ENCODE measurements at places on chromosomes 2 and 18.

DNA sequence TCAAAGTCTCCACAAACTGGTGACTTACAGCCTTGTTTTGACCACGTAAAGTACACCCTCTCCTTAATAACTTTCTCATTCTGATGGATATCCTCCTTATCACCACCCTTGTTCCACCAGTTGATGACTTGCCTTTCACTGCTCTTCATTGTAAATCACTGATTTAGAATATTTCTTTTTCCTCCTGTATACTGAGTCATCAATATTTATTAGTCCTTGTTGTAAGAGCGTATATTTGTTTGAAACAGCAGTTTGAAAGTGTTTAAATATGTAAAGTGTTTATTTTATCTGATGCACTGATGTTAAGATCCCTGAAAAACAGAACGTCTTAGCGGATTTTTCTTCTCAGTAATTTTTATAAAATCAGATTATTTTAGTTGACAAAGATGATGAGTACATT lies 34.2 kb upstream of the DYSF start:
- DNase-seq = no peak

GRCh38 chr2:207165121-207166038 lies at the start of gene KLF7:
Gene KLF7, minus strand, starts transcription at chr2:207165948. Its CDS starts 380 bp downstream, at chr2:207165568.
- DNase-seq = peak; percentile 16

DNA sequence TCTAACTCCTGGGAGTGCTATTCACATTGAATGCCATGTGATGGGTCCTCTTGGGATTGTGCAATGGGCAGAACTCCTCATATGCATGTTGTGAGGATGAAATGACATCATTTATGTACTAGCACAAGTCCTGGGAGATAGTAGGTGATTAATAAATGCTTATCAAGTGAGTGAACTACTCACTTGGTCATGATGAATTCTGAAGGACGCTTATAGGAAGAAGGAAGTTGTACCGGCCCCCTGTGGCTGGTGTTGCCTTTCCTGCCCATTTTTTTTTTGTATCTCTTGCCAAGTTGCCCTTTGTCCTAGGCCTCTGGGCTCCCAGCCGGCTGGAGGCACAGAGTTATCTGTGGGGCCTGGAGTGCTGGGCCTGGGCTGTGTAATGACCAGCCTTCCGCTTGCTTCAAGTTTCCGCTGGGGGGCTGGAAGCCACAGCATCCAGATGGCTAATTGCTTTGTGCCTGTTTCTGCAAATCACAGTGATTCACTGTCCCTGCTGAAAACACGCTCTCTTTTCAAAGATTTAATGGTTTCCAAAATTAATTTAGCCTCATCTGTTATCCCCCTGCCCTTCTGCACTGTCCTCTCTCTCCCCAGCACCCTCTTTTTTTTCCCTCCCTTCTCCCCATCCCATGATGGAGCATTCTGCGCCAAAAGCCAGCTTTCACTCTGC lies 33.7 kb upstream of the MRPL33 start:
- DNase-seq = peak; percentile 86

DNA sequence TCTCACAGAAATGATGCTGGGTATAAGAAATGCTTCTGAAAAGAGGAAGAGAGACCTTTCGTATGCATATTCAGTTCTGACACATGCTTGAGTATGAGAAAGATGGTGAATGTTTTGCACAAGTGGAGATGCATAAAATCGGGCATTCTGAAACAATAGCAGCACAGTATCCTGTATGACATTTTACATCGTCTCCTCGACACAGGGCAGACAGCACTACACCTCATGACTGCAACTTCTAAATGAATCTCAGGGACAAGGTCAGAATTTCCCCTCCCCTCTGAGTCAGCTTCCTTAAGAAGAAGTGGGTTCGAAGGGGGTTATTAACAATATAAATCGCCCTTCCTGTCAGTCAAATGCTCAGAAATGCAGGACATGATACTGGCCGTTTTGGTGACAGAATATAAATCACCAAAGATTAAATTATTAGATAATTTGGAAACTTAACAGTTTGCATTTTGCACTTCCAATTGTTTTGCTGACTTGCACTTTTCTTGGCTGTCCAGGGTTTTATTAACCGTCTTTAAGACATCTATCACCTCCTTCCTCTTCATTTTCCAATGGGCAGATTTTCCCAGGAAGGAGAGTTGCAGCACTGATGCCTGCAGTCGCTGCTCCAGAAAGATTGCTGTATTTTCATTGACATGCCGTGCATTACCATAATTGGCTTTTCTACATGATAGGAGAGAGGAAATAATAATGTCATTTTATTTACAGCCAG lies 57.2 kb downstream of the TSHZ1 start:
- no peak for DNase-seq

- no peak for DNase-seq
Measured at GRCh38 chr2:29012211-29012681, 31.1 kb downstream of the TOGARAM2 start.

DNA sequence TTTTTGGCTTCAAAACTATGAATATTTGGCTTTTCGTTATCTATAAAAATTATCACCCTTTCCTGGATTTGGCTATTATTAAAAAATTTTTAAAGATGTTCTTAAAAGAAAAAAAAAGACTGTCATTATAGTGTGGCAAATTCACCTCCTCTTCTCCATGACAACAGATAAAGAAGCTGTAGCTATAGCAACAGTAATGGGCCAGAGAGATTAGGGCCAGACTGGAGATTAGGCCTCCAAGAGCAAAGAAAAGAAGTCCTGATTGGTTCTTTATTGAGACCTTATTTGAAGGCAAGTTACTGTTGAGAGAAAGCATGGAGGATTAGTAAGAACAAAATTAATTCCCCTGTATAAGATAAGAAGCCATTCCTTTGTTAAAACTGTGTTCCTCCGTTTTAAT lies 812.5 kb downstream of the DCC start:
- no peak for DNase-seq

DNA sequence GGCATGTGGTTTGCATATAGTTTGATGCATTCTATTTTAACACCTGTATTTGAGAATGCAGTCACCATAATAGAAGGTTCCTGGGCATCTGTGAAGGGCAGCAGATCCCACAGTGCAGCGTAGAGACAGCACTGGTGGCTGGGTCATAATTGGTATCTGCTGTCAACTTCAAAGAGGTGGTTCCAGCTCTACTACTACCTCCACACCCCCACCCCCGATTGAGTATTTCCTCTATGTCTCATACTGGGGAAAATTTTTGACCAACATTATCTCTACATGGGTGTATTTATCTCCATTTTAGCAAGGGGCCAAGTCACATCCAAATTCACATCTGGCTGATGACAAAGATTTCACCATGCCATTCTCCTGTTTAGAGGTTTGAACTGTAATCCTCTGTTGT lies 43.0 kb downstream of the TRPM8 start:
- DNase-seq = no peak

- no peak for DNase-seq
Measured at GRCh38 chr2:39479696-39480095, 42.6 kb upstream of the MAP4K3 start.

GRCh38 chr2:25161055-25161781 lies 7.2 kb downstream of the POMC start:
- no peak for DNase-seq

- no peak for DNase-seq
Measured at GRCh38 chr2:37873749-37874330, 51.2 kb upstream of the RMDN2 start.

- DNase-seq = no peak
Measured at GRCh38 chr2:237441605-237442274, 27.8 kb upstream of the COL6A3 start.

GRCh38 chr18:54875063-54875462 lies 46.8 kb downstream of the RAB27B start:
- DNase-seq = no peak

DNA sequence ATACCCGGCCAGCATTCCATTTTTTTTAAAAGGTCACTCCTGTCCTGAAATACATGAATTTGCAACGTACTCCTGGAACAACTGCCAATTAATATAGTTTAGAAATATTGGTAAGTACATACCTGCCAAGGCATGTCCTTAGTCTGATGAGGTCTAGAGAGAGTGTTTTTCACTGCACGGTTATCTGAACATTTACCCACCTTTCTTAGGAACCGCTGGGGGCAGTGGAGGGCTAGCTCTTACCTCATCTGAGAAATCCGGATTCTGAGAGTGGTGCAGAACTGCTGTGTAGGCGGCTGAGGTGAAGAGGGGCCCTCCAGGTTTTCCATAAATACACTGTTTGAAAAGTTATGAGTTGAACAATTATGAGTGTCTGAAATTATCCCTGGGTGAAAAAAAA lies 133.1 kb upstream of the CCDC195 start:
- no peak for DNase-seq

DNA sequence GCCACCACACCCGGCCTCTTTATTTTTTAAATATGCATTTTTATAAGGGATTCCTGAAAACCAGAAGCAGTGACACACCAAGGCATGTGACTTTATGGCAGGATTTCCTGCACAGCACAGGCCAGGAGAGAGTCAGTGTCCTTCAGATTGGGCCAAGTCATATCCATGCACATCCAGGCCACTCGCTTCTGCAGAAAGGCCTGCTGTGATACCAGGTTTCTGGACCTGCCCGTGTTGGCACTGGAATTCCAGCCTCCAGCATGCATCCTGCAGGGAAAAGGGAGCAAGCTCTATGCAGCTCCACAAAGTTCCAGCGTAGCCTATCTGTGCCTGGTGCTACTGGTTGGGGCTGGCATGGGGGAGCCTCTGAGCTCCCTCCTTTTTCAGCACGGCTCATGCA lies 36.8 kb downstream of the MEX3C start:
- no peak for DNase-seq

- no peak for DNase-seq
Measured at GRCh38 chr2:148616662-148617061, 27.9 kb upstream of the EPC2 start.

DNA sequence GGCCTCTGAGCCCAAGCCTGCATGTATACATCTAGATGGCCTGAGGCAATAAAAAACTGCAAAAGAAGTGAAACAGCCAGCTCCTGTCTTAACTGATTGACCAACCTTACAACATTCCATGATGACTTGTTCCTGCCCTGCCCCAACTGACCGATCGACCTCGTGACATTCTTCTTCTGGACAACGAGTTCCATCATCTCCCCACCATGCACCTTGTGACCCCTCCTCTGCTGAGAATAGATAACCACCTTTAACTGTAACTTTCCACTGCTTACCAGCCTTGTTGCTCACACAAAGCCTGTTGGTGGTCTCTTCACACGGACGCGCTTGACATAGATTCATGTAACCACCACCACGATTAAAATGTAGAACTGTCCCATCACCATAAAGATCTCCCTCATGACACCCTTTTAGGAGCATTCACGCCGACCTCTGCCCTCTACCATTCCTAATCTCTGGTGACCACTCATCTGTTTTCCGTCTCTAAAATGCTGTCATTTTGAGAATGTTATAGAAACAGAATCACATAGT lies 120.1 kb upstream of the REV1 start:
- DNase-seq = no peak

Data from RCC 7860 (cell line).